ENCODE measurements at places on chromosomes 2 and 18. TPM values are rescaled to one million over a fixed set of nuclear protein-coding genes. Genes with fewer than 3 reads are reported as not detected.

DNA sequence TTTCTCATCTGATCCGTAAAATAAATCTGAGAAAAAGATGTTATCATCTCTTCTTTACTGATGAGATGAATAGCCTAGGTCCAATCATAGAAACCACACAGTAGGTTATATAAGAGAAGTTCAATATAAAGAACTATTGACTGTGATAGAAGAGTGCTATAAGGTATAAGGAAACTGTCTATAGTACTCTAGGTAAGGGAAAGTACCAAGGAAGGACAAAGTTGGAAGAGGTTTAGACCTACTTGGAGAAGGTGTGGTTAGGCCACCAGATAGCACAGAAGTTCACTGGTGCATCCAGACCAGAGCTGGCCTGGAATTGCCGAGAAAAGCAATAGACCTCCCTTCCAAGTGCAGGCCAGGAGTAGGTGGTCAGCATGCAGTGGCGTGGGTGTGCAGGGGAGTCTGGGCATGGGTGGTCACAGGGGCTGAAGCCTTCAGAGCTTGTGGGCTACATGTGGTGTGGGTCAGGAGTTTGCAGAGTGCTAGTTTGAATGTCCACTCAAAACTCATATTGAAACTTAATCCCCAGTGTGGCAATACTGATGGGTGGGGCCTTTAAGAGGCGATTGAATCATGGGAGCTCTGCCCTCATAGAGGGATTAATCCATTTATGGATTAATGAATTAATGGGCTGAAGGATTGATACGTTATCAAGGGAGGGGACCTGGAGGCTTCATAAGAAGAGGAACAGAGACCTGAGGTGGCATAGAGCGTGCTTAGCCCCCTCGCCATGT, 86.3 kb downstream of the ALPK2 start:
- no peaks in the 10 kb centered on the region for H3K36me3 ChIP-seq
- peaks cover 9% of the 10 kb centered on the region for H3K4me1 ChIP-seq
- H3K27ac ChIP-seq, result no peak overlapping the region

DNA sequence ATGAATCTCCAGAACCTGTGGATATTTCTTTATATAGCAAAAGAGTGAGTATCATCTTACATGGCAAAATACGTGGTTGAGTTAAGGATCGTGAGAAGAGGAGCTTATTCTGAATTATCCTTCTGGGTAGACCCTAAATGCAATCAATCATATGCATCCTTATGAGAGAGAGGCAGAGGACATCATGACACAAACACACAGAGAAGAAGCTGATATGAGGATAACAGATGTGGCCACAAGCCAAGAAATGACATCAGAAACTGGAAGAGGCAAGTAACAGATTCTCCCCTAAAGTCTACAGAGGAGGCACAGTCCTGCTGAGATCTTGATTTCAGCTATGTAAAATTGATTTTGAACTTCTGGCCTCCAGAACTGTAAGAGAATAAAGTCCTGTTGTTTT, 730.2 kb upstream of the ZNF804A start:
- no peaks in the 10 kb centered on the region for H3K4me1 ChIP-seq
- DNase-seq, result no peak
- no peaks in the 10 kb centered on the region for H3K27me3 ChIP-seq
- H3K36me3 ChIP-seq, result no peaks in the 10 kb centered on the region

GRCh38 chr2:42072349-42073118, 24.7 kb downstream of the PKDCC start:
- peaks cover 20% of the 10 kb centered on the region for H3K4me1 ChIP-seq
- peaks cover 9% of the 10 kb centered on the region for H3K27me3 ChIP-seq
- no peak overlapping the region for H3K27ac ChIP-seq
- H3K4me3 ChIP-seq, result no peak overlapping the region
- H3K36me3 ChIP-seq, result no peaks in the 10 kb centered on the region

GRCh38 chr2:221741496-221742211, 169.6 kb upstream of the EPHA4 start:
- no peak overlapping the region for H3K4me3 ChIP-seq
- no peaks in the 10 kb centered on the region for H3K4me1 ChIP-seq
- H3K27me3 ChIP-seq, result no peaks in the 10 kb centered on the region
- DNase-seq, result no peak

DNA sequence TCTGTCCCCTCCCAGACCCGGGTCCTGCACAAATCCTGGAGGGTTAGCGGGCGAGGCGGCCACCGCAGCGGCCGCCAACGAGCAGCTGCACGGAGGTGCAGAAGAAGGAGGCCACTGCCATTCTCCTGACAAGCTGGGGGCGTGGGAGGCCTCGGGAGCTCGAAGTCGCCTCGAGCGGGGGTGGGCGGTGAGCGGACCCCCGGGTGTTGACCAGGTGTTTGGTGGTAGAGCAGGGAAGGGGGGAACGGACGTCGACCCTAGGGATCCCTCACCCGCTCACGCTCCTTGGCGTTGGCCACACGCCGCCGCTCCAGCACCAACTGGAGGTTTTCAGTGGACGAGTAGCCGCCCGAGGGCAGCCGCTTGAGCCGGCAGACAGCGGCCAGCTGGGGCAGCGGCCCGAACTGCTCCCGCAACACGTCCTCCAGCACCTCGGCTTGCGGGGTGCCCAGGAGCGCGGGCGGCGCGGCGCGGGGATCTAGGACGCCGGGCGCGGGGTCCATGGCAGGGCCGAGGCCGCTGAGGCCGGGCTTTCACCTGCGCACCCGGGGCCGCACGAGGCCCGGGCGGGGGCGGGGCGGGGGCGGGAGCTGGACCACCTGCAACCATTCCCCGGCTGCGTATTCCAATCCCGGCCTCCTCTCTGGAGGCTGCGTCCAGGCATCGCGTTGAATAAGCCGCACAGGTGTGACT, at the start of gene FIGLA:
Gene FIGLA (minus strand): TSS at position 508 of the 693 bp plus-strand sequence. CDS start 5 bp downstream, at position 503.
- peak within 1 kb of the TSS; percentile 81 for H3K4me3 ChIP-seq
- DNase-seq, result peak; percentile 20
- peaks cover 9% of the 10 kb centered on the region for H3K4me1 ChIP-seq
- peaks cover 88% of the 10 kb centered on the region for H3K27me3 ChIP-seq
- H3K27ac ChIP-seq, result no peak within 1 kb of the TSS
- peaks cover 3% of the 10 kb centered on the region for H3K36me3 ChIP-seq

GRCh38 chr18:12585218-12585617, 72.7 kb downstream of the SPIRE1 start:
- no peaks in the 10 kb centered on the region for H3K27me3 ChIP-seq
- peaks cover 13% of the 10 kb centered on the region for H3K4me1 ChIP-seq
- H3K4me3 ChIP-seq, result no peak overlapping the region
- no peak overlapping the region for H3K27ac ChIP-seq
- no peak for DNase-seq

DNA sequence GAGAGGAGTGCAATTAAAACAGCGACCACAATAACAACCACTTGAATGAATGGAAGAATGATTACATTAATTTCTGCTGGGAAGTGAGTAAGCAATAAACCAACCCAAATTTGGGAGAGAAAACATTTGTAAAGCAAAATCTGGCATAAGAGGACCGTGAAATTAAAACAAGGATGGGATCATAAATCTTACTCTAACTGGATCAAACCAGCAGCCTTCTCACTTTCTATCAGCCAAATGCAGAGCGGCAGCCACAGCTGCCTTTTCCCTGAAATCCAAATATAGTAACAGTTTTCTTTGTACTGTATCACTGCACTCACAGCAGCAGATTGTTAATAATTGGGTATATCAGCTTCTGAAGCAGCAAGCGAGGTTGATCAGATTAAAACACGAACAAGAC, 245.2 kb upstream of the REG3G start:
- no peak for DNase-seq
- H3K27me3 ChIP-seq, result no peaks in the 10 kb centered on the region
- no peak overlapping the region for H3K27ac ChIP-seq
- no peak overlapping the region for H3K4me3 ChIP-seq

DNA sequence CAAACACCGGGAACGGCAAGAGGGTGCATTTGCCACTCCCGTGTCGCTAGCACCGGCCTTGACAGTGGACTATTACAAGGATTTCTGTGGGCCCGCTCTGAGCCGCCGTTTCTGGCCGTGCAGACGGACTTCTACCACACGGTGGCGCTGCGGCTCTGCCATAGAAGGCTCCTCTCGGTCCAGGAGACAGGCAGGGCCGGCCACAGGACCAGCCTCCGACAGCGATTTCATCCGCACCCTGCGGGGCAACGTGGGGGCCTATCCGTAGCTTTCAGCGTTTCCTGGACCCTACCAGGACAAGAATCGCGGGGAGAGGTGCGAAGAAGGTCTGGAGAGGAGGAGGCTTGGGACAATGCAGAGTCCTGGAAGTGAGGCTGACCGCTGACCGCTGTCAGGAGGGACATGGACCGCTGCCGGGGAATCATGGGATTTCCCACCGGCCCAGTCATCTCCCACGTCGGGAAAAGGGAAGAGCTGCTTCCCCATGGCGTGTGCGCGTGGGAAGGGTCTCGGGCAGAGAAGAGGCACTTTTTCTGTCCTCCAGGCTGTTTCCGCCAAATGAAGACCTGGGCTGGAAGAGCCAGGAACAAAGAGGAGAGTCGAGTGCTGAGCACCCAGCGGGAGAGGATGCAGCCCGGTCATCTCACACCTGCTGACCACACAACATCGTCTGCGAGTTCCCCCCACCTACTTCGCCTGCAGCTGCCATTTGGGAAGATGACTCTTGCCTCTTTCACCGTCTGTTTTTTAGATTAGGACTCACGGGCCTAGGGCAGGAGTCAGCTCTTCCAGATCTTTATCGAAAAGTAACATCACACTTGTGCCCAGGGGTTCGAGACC, 35.5 kb upstream of the HAAO start:
- H3K27ac ChIP-seq, result no peak overlapping the region
- peak overlapping the region; percentile 36 for H3K4me3 ChIP-seq
- peak; percentile 97 for DNase-seq
- H3K4me1 ChIP-seq, result peaks cover 13% of the 10 kb centered on the region
- H3K27me3 ChIP-seq, result peaks cover 2% of the 10 kb centered on the region

GRCh38 chr2:149365931-149366583, 35.7 kb downstream of the LYPD6 start:
- no peaks in the 10 kb centered on the region for H3K27me3 ChIP-seq
- H3K36me3 ChIP-seq, result peaks cover 10% of the 10 kb centered on the region
- no peak overlapping the region for H3K4me3 ChIP-seq
- H3K27ac ChIP-seq, result peak overlapping the region; percentile 17
- no peak for DNase-seq

Gene FKBP7
- 28.3 TPM for total RNA-seq

Gene RBFA
- total RNA-seq, result 47.0 TPM

Gene CPLX4
- not detected for total RNA-seq

Gene MAP4K4
- total RNA-seq, result 209 TPM

Gene GPR45
- total RNA-seq, result 0.30 TPM

Gene EGR4
- total RNA-seq, result not detected

Gene ALPG
- total RNA-seq, result not detected

Gene SCN9A
- total RNA-seq, result 0.86 TPM
